ENCODE measurements at places on chromosomes 2 and 18.

- no peak for DNase-seq
These were observed 179.4 kb upstream of the DCC start for GRCh38 chr18:52160636-52161035.

DNA sequence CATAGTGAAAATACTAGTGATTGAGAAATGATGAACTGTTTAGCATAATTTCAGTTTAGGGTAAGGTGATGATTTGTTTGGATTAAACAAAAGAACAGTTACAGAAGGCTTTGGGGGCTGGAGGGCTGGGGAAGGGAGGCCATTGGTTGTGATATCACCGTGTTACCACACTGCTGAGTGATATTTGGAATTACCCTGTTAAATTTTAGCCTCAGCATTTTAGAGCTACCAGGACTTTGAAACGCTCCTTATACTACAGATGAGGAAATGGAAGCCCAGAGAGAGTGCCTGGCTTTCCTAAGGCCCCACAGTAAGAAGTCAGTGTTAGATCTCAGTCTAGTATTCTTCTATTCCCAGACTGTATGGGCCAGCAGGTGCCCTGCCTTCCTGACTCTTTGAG lies 15.6 kb downstream of the ARHGEF33 start:
- no peak for DNase-seq

- DNase-seq, result peak; percentile 48
These were observed 68.1 kb downstream of the TMEM247 start for GRCh38 chr2:46547223-46548102.

DNA sequence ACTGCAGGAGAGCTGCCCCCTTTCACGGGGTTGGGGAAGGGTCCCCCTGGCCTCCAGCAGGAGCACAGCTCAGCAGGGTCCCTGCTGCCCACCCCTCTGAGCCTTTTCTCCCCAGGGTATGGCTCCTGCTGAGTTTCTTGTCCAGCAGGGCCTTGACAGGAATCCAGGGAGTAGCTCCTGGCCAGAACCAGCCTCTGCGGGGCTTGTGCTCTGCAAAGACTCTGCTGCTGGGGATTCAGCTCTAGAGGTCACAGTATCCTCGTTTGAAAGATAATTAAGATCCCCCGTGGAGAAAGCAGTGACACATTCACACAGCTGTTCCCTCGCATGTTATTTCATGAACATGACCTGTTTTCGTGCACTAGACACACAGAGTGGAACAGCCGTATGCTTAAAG lies 21.2 kb downstream of the FOSL2 start:
- DNase-seq, result no peak

DNA sequence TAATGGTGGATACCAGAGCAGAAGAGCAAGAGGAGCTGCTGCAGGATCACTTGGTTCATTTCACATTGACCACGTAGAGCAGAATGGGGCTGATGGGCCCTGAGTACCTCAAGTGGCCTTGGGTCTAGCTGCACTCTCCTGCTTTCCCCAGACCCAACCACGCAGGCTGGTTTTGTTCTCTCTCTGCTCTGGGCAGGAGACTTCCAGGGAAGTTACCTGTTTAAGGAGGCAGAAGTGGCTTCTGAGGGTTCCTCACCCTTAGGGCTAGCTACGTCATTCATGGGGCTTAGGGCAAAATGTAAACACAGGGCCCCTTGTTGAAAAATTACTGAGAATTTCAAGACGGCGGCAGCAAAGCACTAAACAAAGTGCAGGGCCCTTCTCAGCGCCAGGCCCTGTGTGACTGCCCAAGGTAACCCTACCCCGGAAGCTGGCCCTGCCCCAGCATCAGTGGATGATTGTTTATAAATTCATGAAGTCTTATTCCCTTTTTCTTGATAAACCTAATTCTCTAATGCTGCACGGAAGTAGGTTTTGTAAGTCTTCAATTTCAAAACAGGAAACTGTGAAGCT lies 75.9 kb downstream of the TMEM182 start:
- DNase-seq, result no peak

- peak; percentile 80 for DNase-seq
These were observed 568.3 kb downstream of the LRRTM4 start for GRCh38 chr2:76953733-76954347.

GRCh38 chr2:138960191-138960590 lies 180.0 kb upstream of the NXPH2 start:
- DNase-seq, result no peak

- no peak for DNase-seq
These were observed 5.2 kb downstream of the ANKRD53 start for GRCh38 chr2:70983506-70984227.

DNA sequence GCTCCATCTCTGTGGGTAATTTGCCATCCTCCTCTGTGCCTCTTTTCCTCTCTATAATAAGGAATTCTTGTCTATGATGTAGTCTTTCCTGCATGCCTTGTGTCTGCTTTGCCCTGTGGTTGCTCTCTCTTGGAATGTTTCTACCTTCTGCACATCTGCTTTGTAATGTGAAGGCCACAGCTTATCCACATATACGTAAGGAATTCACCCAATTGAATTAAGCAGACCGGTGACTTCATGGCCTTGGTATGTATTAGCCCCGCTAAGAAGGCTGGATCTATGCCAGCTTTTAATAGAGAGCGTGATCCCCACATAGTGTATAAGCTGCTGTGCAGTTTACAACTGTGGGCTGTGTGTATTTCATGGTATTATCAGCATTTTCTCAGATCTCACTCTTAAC lies 274.7 kb downstream of the RNF144A start:
- DNase-seq, result no peak

GRCh38 chr2:65549257-65549627 lies 116.8 kb upstream of the SPRED2 start:
- DNase-seq, result no peak

GRCh38 chr2:203535078-203535783 lies at the start of gene RAPH1:
Gene RAPH1, minus strand, starts transcription at chr2:203535301. Its CDS starts 39,948 bp downstream, at chr2:203495353.
- DNase-seq, result no peak

DNA sequence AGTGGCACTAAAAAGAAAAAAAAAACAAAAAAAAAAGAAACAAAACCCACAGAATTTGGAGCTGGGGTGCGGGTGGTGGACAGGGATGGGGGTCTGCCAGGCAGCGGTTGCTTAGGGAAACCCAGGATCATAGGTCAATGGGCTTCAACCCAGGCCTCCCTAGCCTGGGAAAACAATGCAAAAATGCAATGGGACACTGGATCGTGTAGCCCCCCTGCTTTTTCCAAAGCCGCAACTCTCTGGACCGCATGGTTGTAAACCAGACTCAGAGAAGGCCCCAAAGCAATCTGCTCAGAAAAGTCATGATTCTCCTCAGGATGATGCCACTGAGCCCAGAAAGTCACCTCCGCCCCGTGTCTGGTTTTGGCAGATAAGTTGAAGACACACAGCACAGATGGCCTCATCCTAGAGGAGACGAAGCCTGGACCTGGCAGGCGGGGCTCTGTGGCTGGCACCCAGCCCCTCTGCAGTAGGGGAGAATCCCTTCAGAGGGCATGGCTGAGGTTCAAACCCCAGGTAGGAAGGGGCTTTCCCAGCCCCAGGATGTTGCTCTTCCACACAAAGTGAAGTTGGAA lies 5.1 kb downstream of the DLX2 start:
- DNase-seq, result no peak

GRCh38 chr18:33871363-33872025 lies 293.5 kb downstream of the ASXL3 start:
- no peak for DNase-seq

GRCh38 chr18:62033756-62034155 lies 140.9 kb upstream of the RNF152 start:
- no peak for DNase-seq

DNA sequence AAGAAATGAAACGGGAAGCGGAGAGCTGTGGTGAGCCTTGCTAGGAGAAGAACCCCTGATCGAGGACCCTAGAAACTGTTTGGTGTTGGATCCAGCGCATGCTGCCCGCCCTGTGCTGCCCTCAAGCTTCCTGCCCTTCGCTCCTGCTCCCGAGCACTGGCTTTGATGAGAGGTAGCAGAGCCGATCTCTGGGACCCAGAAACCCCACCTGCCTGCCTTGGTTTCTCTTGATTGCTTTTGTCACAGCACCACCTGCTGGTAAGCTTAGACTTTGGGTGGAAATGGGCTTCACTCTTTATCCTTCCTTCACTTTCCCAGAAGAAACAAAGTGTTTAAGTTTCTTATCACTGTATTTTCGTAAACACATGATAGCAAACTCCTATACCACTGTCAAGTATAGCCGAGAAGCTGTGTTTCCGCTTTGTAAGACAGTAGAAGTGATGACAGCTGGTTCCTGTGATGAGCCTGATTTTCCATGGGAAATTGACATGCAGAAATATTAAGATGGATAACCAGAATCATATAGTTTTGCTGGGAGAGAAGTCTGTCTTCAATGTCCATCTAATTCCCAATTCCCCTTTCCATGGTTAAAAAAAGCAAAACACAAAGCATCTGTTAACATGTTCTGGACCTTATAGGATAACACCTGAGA lies 267.4 kb downstream of the PHLPP1 start:
- peak; percentile 37 for DNase-seq

DNA sequence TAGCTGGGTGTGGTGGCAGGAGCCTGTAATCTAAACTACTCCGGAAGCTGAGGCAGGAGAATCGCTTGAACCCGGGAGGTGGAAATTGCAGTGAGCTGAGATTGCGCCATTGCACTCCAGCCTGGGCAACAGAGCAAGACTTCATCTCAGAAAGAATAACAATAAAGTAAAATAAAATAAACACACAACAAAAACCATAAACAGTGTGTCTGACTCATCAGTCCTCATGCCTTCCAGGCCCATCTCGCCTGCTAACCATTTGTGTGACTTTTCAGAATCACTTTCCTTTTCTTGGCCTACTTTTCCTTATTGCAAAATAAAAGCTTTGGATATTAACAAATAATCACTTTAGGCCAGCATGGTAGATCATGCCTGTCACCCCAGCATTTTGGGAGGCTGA lies 42.0 kb upstream of the ASXL2 start:
- DNase-seq, result no peak

DNA sequence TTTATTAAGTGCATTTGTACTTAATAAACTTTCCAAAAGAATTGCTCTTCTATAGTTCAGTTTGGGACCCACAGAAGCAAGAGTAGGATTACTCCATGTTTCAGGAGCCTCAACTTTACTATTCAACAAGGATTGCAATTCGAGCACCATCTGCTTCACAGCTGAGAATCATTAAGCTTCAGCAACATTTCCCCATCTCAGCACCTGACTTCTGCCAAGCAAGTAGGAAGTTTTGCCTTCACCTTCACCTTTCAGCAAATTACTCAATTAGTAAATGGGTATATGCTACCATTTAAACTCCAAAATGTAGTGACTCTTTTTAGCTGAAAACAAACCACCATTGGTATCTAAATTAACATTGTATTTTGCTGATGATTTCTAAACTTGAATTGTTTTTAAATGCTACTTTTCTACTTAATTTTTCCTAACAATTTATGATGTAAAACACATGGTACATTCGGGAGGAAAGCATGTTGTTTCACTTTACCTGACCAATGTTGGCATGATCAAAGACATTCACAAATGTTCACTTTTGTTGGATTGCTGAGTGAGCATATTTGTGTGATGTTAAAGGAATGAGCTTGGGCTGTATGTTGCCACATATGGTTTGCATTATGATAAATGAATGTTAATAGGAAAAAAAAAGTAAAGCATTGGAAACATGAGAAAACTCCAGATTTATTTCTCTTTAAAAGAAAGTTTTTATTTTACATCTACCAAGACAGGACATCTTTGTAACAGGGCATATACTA lies 159.2 kb downstream of the GULP1 start:
- no peak for DNase-seq

DNA sequence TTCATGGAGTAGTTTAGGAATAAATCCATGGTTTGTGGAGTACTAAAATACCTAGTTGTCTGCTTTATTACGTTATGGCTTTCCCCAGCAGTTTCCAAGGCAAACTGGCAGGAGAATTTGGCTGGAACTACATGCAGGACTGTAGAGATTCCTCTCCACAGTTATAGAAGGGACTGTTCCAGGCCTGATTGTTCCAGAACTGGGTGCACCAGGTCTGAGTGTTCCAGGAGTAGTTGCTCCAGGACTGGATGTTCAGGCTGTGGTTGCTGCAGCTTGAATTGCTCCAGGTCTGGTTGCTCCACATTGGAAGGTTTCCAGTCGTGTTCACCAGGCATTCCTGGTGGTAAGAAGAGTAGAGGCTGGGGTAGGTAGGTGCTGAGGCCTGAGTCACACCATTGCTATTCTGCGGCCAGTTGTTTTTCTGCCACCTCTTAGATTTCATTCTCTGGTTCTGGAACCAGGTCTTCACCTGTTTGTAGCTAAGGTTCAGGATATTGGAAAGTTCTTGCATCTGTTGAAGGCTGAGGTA lies 28.1 kb downstream of the SGPP2 start:
- DNase-seq, result no peak

- no peak for DNase-seq
These were observed 110.0 kb downstream of the TPGS2 start for GRCh38 chr18:36718705-36719328.

DNA sequence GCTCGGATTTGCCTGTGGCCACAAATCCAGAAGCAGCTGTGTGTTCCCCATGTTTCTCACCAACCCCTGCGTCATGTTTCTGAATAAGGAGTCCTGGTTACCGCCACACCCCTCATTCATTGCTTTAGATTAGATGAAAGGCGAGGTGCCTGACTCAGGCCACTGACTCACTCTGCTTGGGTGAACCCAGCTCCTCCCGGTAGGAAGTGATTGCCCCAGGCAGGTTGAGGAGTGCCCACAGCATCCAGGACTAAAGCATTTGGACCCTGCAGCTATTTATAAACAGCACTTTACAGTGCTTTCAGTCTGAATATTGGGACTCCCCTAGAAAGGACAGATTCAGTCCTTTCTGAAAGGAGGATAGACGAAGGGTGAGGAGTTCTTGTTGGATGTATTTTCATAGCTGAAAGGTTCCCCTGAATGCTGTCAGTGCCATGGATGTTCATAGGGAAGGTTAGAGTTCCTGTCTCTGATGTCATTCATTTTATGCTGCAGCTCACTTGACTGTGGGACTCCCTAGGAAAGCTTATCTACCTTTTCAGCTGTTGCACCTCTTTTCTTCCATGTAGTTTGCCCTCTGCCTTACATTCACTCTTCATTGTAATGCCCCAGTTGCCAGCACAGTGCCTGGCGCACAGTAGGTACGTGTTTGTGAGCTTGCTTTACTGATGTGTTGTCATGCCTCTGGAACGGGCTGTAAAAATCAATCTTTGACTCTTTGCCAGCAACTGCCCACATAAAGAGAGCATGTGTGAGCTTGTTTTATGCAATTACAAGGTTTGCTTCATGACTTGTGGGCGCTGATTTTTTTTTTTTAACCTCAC lies 14.9 kb downstream of the ITGA6 start:
- DNase-seq, result no peak

Data from Kasumi-1 (cell line).